ENCODE measurements at places on chromosomes 5 and 9.

GRCh38 chr5:142280066-142281007 lies 44.5 kb downstream of the SPRY4 start:
- peak; percentile 28 for DNase-seq

DNA sequence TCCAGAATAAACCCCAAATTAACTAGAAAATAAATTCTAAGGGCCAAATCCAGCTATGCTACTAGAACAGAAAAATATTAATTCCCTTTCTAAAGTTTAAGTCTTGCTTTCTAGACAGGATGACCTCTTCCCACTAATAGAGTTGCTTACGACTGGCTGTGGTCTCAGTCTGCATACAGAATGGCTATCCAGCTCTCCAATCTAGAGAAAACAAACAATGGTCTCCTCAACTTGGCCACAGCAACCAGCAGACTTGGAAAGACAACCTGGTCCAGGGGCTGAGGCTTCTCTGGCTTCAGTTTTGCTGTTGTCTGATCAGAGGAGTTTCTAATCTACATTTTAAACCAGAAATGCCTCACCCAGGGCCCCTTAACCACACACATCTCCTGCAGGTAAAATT lies 28.9 kb downstream of the RASEF start:
- DNase-seq, result no peak

GRCh38 chr9:107138261-107138992 lies 144.7 kb upstream of the RAD23B start:
- DNase-seq, result peak; percentile 7

GRCh38 chr5:24862117-24862516 lies 217.3 kb upstream of the CDH10 start:
- no peak for DNase-seq

GRCh38 chr9:124778575-124779367 lies 1.8 kb downstream of the OLFML2A start:
- no peak for DNase-seq

GRCh38 chr9:18398038-18398437 lies 75.9 kb upstream of the ADAMTSL1 start:
- no peak for DNase-seq

GRCh38 chr5:1965925-1966324 lies 83.2 kb upstream of the IRX4 start:
- no peak for DNase-seq

- DNase-seq, result peak; percentile 78
Measured at GRCh38 chr5:10635257-10635866, 71.5 kb downstream of the ANKRD33B start.

DNA sequence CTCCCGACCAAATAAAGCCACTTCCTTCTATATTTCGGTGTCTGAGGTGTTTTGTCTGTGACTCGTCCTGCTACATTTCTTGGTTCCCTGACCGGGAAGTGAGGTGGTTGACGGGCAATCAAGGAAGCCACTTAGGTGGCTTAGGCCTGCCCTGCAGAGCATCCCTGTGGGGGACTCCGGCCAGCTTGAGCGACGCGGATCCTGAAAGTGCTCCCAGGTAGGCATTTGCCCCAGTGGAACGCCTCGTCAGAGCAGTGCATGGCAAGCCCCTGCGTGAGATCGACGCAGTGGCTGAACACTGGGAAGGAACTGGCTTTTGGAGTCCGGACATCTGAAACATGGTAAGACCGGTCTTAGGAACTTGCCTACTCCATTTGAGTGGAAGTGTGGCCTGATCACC lies 157.2 kb upstream of the COX7C start:
- no peak for DNase-seq

- no peak for DNase-seq
Measured at GRCh38 chr5:132202711-132203463, 24.8 kb downstream of the P4HA2 start.

DNA sequence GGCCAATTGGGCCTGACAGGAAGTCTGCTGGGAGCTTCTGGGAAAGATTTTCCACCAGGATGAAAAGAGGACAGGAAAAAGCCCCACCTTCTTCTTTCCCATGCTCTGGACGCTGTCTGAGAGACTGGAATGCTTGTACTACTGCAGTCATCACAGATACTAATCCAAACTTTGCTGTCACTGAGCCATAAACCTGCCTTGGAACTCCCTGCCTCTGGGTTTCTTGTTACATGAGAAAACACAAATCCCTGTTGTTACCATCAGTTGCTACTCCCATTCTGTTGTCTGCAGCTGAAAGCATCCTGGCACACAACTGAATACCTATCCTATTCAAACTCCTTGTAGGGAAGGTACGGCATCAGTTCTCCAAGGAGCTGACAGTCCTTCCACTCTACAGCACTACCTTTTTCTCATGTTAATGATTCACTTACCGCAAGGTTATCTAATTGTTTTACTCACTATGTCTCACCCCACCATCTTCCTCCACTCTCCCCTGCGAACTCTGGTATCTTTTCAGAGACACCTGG lies 167.5 kb downstream of the CDK5RAP2 start:
- peak; percentile 82 for DNase-seq

Measured in fibroblast of skin of right biceps (primary cell).